ENCODE measurements at places on chromosomes 6 and 20.
A peak's percentile ranks its signal among the peaks of the same experiment; 100 is the strongest.

GRCh38 chr6:161029195-161029809 lies 37.7 kb downstream of the MAP3K4 start:
- no peak for DNase-seq

DNA sequence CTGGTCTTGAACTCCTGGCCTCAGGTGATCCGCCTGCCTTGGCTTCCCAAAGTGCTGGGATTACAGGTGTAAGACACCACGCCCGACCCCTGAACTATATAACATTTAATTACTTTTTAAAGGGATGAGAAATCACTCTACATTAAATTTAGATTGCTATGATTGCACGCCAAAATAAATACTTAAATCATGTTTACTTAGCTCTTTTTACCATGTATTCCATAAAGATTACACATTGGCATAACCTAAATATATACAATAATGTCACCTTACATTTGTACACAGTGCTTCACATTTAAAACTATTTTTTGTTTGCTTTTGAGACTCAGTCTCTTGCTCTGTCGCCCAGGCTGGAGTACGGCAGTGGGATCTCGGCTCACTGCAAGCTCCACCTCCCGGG lies 86.4 kb downstream of the IRAK1BP1 start:
- DNase-seq, result no peak

DNA sequence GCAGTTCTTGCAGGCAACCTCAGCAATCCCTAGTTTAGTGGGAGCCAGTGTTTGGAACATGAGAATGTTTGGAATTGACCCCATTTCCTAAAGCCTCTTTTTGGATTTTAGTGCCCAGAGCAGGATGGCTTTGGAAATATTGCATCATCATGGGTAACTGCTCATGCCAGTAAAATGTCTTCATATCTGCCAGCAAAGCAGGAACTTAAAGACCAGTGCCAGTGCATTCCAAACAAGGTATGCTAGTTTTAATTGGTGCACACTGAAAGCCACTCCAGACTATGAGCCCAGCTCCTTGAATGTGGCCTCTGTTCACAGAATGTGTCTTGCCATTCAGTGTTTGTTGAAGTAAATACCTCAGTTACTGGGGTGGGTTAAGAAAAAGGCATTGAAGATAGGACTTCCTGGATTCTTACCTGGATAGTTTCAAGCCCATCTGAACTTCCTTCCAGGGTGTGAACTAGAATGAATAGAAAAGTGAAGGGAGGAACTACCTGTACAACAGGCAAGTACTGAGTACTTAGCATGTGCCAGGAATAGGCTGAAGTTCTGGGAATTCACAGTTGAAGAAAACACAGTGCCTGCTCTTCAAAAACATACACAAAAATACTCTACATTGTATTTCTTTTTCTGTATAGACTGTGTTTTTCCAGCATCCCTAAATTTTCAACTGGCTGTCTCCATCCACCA lies 70.5 kb downstream of the COL19A1 start:
- DNase-seq, result no peak

- DNase-seq, result no peak
Measured at GRCh38 chr20:48006036-48006833, 221.0 kb upstream of the SULF2 start.

DNA sequence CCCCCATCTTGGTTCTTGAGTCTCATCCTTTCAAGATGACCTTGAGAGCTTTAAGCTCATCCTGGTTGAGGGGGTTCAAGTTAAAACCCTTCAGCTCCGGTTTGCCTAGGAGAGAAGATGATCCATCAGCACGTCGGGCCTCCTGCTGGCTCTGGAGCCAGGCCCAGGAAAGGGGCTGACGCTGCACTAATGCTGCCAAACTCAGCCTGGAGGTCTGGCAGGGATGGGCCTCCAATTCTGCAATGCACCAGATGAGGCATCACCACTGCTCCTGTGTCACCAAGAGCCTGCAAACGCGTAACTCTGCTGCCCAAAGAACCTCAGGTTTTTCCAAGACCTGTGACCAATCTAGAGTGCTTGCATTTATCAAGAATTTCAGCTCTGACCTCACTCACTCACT lies 6.1 kb downstream of the PDRG1 start:
- DNase-seq, result no peak

DNA sequence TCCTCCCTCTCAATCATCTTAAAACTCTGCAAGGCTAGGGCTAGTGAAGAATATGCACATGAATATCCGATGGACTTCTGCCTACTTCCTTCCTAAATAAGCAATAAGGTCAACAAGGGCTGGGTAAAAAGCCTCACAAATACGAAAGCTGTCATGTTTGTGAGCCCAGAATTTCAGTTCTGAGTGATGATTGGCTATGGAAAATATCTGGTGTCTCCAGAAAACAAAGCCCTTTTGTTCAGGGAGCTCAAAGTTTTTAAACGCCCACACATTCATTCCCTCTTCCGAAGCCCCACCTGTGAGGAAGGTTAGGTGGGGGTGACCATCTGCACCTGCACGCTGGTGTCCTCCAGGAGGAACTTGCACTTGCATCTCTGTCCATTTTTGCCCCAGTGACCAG lies 126.9 kb upstream of the ARMC2 start:
- DNase-seq, result no peak

- DNase-seq, result no peak
Measured at GRCh38 chr6:161568885-161569456, 295.1 kb upstream of the AGPAT4 start.

GRCh38 chr20:63346131-63347080 lies 14.7 kb downstream of the CHRNA4 start:
- peak; percentile 59 for DNase-seq

DNA sequence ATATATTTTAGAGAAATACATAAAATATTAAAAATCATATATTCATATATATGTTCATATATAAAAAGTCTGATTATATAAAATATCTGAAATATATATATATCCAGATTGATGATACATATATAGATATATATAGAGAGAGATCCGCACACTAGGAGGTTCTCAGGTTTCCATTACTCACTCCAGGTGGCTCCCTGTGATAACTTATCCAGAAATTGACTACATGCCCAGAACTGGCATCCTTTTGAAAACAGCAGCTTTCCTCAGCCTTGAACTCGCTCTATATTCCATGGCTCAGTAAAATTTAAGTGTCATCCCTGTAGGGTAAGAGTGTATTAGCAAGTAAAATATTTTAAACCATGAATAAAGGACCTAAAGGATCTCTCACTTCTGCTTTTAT lies 206.8 kb downstream of the TINAG start:
- no peak for DNase-seq

- DNase-seq, result peak; percentile 50
Measured at GRCh38 chr6:57313711-57314471, 3.5 kb upstream of the PRIM2 start.

GRCh38 chr20:60934724-60935123 lies 317.3 kb upstream of the CDH4 start:
- no peak for DNase-seq

- no peak for DNase-seq
Measured at GRCh38 chr6:134816300-134816699, 133.6 kb downstream of the ALDH8A1 start.

DNA sequence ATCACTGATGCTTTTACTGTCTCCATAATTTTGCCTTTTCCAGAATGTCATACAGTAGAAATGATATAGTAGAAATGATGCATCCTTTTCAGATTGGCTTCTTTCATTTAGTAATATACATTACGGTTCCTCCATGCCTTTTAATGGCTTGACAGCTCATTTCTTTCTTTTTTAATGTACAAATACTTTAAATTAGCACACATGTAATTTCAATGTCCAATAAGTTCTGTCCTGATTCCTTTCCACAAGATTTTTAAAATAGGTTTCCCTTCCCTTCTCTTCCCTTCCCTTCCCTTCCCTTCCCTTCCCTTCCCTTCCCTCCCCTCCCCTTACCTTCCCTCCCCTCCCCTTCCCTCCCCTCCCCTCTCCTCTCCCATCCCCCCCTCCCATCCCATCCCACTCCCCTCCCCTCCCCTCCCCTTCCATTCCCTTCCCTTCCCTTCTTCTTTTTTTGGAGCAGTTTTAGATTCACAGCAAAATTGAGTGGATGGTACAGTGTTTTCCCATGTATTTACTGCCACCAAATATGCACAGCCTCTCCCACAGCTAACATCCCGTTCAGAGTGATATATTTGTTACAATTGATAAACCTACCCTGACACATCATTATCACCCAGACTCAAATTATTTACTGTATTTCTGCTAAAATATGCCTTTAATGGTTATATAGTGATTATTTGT lies 398.8 kb downstream of the RNF144B start:
- DNase-seq, result no peak

DNA sequence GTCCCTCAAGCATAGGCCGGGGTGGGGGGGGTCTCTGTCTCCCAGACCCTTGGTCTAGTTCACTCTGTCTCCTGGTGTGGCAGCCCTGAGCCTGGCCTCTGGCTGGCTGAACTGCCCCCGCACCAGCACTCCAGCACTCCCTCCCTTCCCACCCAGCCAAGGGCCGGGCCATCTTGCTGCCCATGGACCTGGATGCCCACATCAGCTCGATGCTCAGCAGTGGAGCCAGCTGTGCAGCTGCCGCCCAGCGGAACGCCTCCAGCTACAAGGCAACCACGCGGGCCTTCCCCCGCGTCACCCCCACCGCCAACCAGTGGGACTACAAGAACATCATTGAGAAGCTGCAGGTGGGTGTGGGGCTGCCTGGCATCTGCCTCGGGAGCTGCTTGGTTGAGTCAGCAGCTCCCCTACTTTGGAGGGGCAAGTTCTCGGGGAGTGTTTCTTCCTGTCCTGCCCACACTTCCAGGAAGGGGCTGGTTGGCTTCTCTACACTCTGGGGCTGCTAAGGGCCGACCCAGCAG lies 28.4 kb downstream of the UQCC2 start:
- DNase-seq, result no peak

DNA sequence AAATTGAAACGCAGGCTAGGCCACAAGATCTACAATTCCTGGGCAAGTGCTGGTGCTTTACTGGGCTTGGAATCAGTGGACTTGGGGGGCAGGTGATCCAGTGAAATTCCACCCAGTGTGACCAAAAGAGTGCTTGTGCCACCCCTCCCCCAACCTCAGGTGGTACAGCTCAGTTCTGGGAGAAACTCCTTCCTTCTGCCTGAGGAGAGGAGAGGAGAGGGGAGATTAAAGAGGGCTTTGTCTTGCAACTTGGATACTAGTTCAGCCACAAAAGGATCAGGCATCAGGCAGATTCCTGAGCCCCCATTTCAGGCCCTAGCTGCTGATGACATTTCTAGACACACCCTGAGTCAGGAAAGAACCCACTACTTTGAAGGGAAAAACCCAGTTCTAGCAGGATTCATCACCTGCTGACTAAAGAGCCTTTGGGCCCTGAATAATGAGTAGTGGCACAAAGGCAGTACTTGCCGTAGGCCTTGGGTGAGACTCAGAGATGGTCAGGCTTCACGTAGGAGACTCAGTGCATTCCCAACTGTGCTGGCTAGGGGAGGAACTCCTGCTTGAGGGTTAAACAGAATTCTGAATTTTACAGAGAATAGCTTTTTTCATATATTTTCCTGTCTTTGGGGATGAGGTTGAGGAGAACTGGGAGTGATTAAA lies 446.7 kb downstream of the BMP2 start:
- no peak for DNase-seq

DNA sequence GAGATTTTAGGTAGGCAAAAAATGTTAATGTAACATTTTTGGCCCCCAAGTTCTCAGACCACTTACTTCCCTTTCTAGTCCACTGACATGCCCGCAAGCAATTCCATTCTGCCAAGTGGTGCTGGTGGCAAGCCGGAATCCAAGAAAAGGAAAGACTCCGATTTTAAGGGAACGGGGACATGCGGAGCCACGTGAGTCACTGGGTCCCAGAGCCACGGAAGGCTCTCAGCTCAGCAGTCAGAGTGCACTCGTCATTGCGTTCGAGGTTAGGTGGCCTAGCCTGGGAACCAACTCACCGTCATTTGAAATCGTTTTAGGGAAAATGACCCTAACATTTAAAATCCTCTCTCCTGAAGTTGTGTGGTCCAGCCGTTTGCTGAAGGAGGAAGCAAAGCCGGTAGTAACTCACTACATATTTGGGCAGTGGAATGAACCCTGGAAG lies 711 bp upstream of the SIRT5 start:
- no peak for DNase-seq

GRCh38 chr20:44414346-44414714 lies 58.8 kb downstream of the HNF4A start:
- no peak for DNase-seq

GRCh38 chr6:146470091-146470770 lies 73.4 kb upstream of the RAB32 start:
- no peak for DNase-seq

DNA sequence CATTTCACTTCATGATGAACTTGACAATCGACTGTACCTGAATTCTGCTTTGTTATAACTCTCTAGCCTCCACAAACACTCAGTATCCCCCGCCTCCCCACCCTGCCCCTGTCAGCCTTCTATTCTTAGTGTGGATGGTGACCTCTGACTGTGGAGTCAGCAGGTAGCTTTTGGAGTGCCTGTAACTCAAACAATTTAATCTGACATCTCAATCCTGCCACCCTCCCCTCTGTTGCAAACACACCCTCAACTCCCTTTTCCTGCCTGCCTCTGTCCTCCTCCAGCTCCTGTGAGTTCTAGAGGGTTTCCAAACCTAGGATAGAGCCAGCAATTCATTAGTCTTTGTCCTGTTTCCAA lies 20.3 kb downstream of the DAAM2 start:
- DNase-seq, result no peak

GRCh38 chr6:136192902-136193301 lies 57.2 kb downstream of the MTFR2 start:
- peak; percentile 78 for DNase-seq

- no peak for DNase-seq
Measured at GRCh38 chr6:158154816-158155215, 13.2 kb downstream of the SERAC1 start.

GRCh38 chr6:141562851-141563763 lies 569.6 kb upstream of the GJE1 start:
- peak; percentile 96 for DNase-seq

DNA sequence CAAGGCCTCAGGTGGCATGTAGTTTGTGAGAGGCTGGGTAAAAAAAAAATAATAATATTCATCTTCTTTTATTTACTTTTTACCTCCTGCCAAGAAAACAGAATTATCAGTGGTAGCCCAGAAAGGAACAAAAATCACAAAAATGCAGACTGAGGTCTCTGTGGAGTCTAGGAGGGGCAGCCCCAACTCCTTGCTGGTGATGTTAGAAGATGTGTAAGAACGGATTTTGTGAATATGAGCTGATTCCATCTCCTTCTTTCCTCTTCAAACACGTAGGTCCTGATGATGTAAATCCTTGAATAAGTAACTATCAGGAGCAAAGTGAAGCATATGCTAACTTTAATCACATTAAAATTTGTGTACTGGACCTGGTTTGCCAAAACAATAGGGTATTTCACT lies 226.8 kb downstream of the EYA4 start:
- no peak for DNase-seq

- no peak for DNase-seq
Measured at GRCh38 chr20:47036091-47036870, 141.6 kb downstream of the EYA2 start.

DNA sequence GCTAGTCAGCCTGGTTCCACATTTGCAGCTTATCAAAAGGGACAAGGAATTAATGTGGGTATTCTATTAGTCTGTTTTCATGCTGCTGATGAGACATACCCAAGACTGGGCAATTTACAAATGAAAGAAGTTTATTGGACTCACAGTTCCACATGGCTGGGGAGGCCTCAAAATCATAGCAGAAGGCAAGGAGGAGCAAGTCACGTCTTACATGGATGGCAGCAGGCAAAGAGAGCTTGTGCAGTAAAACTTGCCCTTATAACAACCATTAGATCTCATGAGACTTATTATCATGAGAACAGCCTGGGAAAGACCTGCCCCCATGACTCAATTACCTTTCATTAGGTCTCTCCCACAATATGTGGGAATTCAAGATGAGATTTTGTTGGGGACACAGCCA lies 689.1 kb upstream of the MARCKS start:
- DNase-seq, result no peak

GRCh38 chr6:129662406-129662766 lies 47.6 kb downstream of the ARHGAP18 start:
- no peak for DNase-seq

All from kidney (tissue), 22 donors.